ENCODE measurements at places on chromosomes 13 and 19. TPM values are rescaled to one million over a fixed set of nuclear protein-coding genes. Genes with fewer than 3 reads are reported as not detected.

Gene RNF17
- 0.12 TPM for polyA plus RNA-seq

Gene FSTL3
- polyA plus RNA-seq = 31.9 TPM

Gene LSR
- polyA plus RNA-seq = 127 TPM

Gene KLK2
- polyA plus RNA-seq = 0.03 TPM

Gene SIPA1L3
- polyA plus RNA-seq = 57.9 TPM

Gene ZNF571
- 5.9 TPM for polyA plus RNA-seq

Gene KL
- polyA plus RNA-seq = 0.67 TPM

Gene MBD3L2
- not detected for polyA plus RNA-seq

Gene KPNA3
- polyA plus RNA-seq = 14.3 TPM

Gene TJP3
- 74.5 TPM for polyA plus RNA-seq

Gene HPN
- not detected for polyA plus RNA-seq

Gene N4BP2L1
- polyA plus RNA-seq = 13.8 TPM

Gene URAD
- polyA plus RNA-seq = 12.5 TPM

Gene ZNF677
- polyA plus RNA-seq = 30.5 TPM

- no peak for DNase-seq
Measured at GRCh38 chr13:40863723-40864122, 74.3 kb downstream of the SLC25A15 start.

DNA sequence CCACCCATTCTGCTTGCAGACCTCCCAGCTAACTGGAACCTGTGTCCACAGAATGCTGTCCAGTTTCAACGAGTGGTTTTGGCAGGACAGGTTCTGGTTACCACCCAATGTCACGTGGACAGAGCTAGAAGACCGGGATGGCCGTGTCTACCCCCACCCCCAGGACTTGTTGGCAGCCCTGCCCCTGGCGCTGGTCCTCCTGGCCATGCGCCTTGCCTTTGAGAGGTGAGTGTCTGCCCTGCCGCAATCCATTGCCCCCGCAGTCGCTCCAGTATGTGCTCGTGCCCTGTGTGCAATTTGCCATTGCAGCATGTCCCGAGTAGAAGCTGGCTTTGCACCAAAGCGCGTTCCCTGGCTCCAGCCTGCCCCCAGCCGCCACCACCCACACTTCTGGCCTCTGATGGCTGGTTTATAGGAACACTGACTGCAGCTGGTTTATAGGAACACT, 41.9 kb downstream of the CERS4 start:
- no peak for DNase-seq

DNA sequence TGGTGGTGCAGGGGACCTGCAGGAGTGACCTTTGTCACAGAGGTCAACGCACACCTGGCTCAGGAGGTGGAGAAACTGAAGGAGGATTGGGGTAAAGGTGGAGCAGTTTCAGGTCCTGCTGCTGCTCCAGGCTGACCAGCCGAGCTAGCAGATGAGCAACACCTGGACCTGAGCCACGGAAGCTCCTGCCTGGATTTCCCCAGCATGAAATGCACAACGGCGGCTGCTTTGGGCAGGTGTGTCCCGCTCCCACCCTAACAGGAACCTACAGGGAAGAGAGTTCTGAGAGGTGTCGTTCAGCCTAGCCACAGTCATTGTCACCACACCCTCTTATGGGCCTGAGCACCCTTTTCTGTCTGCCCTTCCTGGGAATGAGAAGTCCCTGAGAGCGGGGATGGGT, 15.7 kb upstream of the CD177 start:
- no peak for DNase-seq

DNA sequence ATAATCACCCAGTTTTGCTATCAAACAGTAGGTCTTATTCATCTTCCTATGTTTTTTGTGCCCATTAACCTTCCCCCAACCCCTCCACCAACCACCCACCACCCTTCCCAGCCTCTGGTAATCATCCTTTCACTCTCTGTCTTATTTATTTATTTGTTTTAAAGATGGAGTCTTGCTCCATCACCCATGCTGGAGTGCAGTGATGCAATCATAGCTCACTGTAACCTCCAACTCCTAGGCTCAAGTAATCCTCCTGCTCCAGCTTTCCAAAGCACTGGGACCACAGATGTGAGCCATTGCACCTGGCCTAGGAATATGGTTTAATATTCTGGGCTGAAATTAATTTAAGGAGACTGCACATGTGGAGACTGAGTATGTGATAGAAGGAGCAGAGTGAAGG, 527.0 kb downstream of the GPC6 start:
- DNase-seq = no peak

DNA sequence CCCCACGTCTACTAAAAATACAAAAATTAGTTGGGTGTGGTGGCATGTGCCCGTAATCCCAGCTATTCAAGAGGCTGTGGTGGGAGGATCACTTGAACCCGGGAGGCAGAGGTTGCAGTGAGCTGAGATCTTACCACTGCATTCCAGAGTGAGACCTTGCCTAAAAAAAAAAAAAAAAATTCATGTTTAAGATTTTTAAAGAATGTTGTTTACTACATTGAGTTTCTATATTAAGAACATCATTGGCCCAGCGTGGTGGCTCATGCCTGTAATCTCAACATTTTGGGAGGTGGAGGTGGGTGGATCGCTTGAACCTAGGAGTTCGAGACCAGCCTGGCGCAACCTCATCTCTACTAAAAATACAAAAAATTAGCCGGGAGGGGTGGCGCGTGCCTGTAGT, 31.9 kb upstream of the FLT1 start:
- no peak for DNase-seq

DNA sequence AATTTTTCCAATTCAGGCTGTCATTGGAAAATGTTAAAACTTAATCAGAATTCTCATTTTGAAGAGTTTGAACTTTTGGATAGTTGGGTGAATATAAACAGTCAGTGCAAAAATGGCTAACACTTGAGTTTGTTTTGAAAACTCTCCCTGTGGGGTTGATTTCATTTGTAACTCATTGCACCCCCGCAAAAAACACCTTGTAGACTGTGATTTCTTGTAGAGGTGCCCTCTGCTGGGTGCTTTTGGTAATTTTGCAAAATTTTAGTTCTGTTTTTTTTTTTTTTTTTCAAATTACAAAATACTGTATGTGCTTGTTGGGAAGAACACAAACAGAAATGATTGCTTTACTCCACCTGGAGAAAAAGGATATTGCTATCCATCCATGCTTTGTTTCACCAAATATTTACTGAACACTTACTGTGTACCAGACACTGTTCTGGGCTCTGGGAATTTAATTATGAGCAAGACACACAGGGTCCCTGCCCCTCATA, 28.2 kb upstream of the GPI start:
- DNase-seq = peak; percentile 54

GRCh38 chr19:1503089-1503924, 9.5 kb downstream of the ADAMTSL5 start:
- peak; percentile 87 for DNase-seq

GRCh38 chr19:50713556-50714236, 5.9 kb downstream of the SHANK1 start:
- DNase-seq = no peak

GRCh38 chr13:110772091-110772984, 58.8 kb downstream of the ING1 start:
- DNase-seq = no peak

GRCh38 chr19:13788991-13789390, 6.3 kb upstream of the ZSWIM4 start:
- no peak for DNase-seq

GRCh38 chr19:4445963-4446703, 11.5 kb downstream of the UBXN6 start:
- DNase-seq = no peak

- DNase-seq = no peak
Measured at GRCh38 chr13:45545686-45546409, 69.7 kb downstream of the ERICH6B start.

- no peak for DNase-seq
Measured at GRCh38 chr13:52112591-52112990, 16.3 kb downstream of the NEK5 start.

GRCh38 chr13:20518660-20519100, 7.0 kb downstream of the CRYL1 start:
- no peak for DNase-seq

Measured in small intestine (tissue), 16 donors.